Liver (tissue), 10 donors: ENCODE measurements at places on chromosomes 1 and 21. TPM values are rescaled to one million over a fixed set of nuclear protein-coding genes. Genes with fewer than 3 reads are reported as not detected.
A peak's percentile ranks its signal among the peaks of the same experiment; 100 is the strongest.

- DNase-seq, result no peak
- no peak overlapping the region for H3K4me3 ChIP-seq
- no peak overlapping the region for H3K27ac ChIP-seq
- H3K36me3 ChIP-seq, result no peaks in the 10 kb centered on the region
- peaks cover 8% of the 10 kb centered on the region for H3K27me3 ChIP-seq
Observed at GRCh38 chr21:45041351-45041805, 33.0 kb upstream of the ADARB1 start.

GRCh38 chr21:39096754-39097153 is 86.5 kb downstream of the PSMG1 start:
- peaks cover 4% of the 10 kb centered on the region for H3K4me1 ChIP-seq
- H3K27ac ChIP-seq, result peak overlapping the region; percentile 71
- no peaks in the 10 kb centered on the region for H3K36me3 ChIP-seq
- H3K4me3 ChIP-seq, result no peak overlapping the region

GRCh38 chr1:113946678-113947387 is 17.7 kb downstream of the HIPK1 start:
- H3K27me3 ChIP-seq, result no peaks in the 10 kb centered on the region
- H3K36me3 ChIP-seq, result no peaks in the 10 kb centered on the region
- H3K4me3 ChIP-seq, result no peak overlapping the region
- no peak overlapping the region for H3K27ac ChIP-seq
- H3K4me1 ChIP-seq, result peaks cover 29% of the 10 kb centered on the region
- DNase-seq, result no peak

The PEX19 gene
- 24.8 TPM for total RNA-seq

The WNT4 gene
- under 0.01 TPM for total RNA-seq
